Liver (tissue), 10 donors: ENCODE measurements at places on chromosomes 2 and 18.

GRCh38 chr2:167759531-167759930 lies 487.9 kb downstream of the STK39 start:
- H3K4me3 ChIP-seq: no peak overlapping the region
- H3K27me3 ChIP-seq: no peaks in the 10 kb centered on the region
- no peak for DNase-seq
- peaks cover 5% of the 10 kb centered on the region for H3K4me1 ChIP-seq

DNA sequence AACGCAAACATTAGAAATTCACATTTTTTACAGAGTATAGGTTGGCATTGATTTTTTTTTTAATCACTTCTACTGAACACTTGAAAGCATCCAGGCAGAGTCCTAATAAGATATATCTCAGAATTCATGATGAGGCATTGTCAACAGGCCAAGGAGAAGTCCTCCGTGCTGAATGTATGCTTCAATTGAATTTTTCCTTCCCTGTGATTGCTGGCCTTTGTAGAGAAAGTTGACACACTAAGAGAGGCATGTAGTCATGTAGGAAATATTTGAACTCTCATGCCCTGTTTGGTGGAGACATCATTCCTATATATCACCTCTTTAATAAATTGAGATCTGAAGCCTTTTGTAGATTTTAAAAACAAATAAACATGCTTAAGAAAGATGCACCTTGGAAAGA lies 844.9 kb downstream of the CPS1 start:
- no peak overlapping the region for H3K27ac ChIP-seq
- H3K27me3 ChIP-seq: no peaks in the 10 kb centered on the region

DNA sequence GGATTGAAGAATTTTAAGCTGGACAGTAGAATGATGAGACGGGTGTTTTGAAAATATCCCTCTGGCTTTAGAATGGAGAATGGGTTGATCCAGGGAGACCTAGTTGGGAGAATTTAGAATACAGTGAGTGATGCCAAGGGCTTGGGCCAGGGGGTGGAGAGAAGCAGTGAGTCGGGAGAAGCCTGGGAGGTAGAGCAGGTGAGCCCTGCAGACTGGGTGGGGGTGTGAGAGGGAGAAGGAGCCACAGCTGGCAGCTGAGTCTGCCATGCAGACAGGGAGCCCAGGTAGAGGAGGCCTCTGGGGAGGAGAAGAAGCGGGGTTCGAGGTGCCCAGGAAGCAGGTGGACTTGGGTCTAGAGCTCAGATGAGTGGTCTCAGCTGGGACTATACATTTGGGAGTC lies 18.2 kb downstream of the CREG2 start:
- H3K27me3 ChIP-seq: no peaks in the 10 kb centered on the region
- no peaks in the 10 kb centered on the region for H3K36me3 ChIP-seq
- no peak overlapping the region for H3K27ac ChIP-seq

GRCh38 chr2:45700407-45701013 lies 49.0 kb downstream of the PRKCE start:
- DNase-seq: no peak
- H3K36me3 ChIP-seq: no peaks in the 10 kb centered on the region
- no peaks in the 10 kb centered on the region for H3K27me3 ChIP-seq
- no peak overlapping the region for H3K4me3 ChIP-seq
